ENCODE measurements at places on chromosomes 1 and 21. TPM values are rescaled to one million over a fixed set of nuclear protein-coding genes. Genes with fewer than 3 reads are reported as not detected.

Gene NHLH1
- 0.54 TPM for total RNA-seq

DNA sequence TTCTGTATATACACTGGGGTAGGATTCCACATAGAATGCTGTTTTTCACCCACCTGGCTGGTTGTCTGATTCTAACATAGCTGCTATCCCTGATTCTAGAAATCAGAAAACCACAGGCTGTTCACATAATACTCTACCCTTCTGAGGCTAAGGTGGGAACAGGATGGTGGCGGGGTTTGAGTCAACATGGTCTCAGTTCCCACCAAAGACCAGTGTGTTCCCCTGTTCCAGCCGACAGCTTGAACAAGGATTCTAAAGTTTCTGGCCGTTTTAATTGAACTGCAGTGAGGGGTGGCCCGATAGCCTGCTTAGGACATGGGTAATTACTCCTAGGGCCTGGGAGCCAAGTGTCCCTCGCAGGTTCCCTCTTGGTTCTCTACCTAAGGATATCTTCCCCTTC lies 38.4 kb downstream of the PEX14 start:
- H3K27ac ChIP-seq, result peak overlapping the region; percentile 41
- DNase-seq, result no peak
- H3K4me1 ChIP-seq, result peaks cover 66% of the 10 kb centered on the region
- no peaks in the 10 kb centered on the region for H3K27me3 ChIP-seq
- H3K4me3 ChIP-seq, result peak overlapping the region; percentile 13

GRCh38 chr21:26965040-26965906 lies 1.6 kb downstream of the ADAMTS5 start:
- no peaks in the 10 kb centered on the region for H3K4me1 ChIP-seq
- H3K36me3 ChIP-seq, result no peaks in the 10 kb centered on the region
- no peak overlapping the region for H3K27ac ChIP-seq

Gene SLC30A2
- not detected for total RNA-seq

Gene MCL1
- total RNA-seq, result 278 TPM

DNA sequence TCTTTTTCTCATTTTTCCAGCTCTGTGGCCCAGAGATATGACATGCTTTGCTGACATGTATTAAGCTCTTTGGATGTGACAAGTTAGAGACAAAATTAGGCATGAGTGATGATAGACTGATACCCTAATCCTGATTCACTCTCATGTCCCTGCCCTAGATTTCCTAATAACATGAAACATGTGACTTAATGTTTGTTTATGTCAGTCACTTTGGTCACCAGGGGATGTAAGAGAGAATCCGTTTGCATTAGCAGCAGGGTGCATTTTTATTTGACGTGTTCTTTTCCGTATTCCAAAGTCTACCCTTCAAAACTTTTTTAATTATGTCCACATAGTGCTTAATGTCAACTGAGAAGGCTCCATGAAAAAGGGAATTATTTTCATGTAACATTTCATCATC lies 192.4 kb downstream of the HMCN1 start:
- no peak overlapping the region for H3K4me3 ChIP-seq
- H3K36me3 ChIP-seq, result no peaks in the 10 kb centered on the region
- no peaks in the 10 kb centered on the region for H3K4me1 ChIP-seq
